ENCODE measurements at places on chromosomes 11 and 22.

DNA sequence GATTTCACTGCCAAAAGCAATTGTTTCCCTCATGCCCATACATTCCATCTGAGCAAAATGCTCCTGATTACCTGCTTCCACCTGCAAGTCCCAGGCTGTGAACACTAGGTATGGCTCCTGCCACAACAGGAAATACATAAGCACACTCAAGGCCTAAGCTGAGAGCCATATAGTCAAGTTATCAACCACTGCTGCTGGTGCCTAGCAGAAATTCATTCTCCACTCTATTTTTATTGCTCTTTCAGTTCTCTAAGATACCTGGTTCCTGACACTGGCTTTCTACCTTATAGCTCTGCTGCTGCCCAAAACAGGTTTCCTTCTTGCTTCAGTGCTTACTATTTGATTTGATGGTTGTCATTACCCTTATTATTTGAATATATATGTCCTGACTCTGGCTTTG, 31.6 kb downstream of the SLC36A4 start:
- no peak for DNase-seq

DNA sequence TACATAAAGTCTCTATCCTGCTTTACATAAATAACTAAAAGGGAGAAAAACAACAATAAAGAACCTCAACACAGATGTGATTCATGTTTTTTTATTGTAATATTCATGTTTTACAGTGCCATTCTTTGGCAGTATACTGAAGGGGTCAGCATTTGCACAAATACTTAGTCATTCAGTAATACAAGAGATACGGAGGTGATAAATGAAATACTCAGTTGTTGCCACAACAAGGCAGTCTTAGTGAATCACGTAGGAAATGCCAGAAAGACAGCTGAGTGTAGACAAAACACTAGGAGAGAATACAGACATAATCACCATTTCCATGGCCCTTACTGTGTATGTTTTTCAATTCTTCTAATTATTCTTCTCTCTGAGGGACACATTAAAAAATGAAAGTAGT, 910.4 kb downstream of the METTL15 start:
- DNase-seq: no peak

- DNase-seq: no peak
Measured at GRCh38 chr22:23473901-23474300, 106.2 kb downstream of the IGLL1 start.

GRCh38 chr22:44402196-44403111, 89.7 kb upstream of the SHISAL1 start:
- no peak for DNase-seq
